Suprapubic skin (tissue), 4 donors: ENCODE measurements at places on chromosomes 12 and 14. TPM values are rescaled to one million over a fixed set of nuclear protein-coding genes. Genes with fewer than 3 reads are reported as not detected.
A peak's percentile ranks its signal among the peaks of the same experiment; 100 is the strongest.

DNA sequence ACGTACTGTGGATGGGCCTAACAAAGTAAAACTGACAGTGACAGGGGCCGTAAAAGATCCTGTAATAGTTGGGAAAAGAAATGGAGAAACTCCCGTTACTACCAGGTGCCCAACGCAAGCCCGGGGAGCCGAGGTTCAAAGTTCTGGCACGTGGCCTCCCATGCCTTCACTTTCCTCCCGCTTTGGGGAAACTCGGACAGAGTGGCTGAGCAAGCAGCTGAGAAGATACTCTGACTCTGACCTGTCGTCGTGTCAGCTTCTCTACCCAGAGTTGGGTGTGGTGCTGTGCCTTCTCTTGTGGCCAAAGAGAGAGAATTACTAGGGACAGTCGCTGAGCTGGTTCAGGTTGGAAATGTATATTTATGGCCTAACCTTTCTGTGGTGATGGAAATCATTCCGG, 1.7 kb downstream of the B4GALNT3 start:
- H3K4me1 ChIP-seq = peaks cover 28% of the 10 kb centered on the region
- peak overlapping the region; percentile 70 for H3K4me3 ChIP-seq
- peaks cover 8% of the 10 kb centered on the region for H3K27me3 ChIP-seq
- no peak overlapping the region for H3K27ac ChIP-seq

- H3K4me1 ChIP-seq = peaks cover 23% of the 10 kb centered on the region
- H3K27ac ChIP-seq = no peak overlapping the region
- H3K4me3 ChIP-seq = no peak overlapping the region
- DNase-seq = no peak
Observed at GRCh38 chr14:22426711-22427110, 162.3 kb downstream of the DAD1 start.

DNA sequence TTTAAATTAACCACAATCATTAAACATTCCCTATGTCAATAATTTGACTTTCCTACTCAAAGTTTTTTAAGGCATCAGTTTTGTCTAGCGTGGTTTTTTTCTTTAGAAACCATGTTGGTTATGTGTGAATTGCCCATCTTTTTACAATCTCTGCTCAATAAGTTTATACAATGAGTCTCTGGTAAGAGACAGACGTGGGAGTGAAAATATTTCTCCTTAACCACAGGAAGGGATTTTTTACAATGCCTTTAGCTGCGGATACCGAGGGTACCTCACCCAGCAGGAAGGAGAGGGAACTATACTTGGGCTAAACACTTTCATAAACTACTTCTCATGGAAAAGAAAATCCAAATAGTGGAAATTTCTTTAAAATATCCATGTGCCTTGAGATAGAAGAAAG, 191.4 kb upstream of the BCL2L14 start:
- H3K27me3 ChIP-seq = no peaks in the 10 kb centered on the region
- no peak for DNase-seq
- no peaks in the 10 kb centered on the region for H3K36me3 ChIP-seq
- H3K4me1 ChIP-seq = peaks cover 37% of the 10 kb centered on the region
- H3K27ac ChIP-seq = no peak overlapping the region

- no peak overlapping the region for H3K27ac ChIP-seq
- no peak overlapping the region for H3K4me3 ChIP-seq
- H3K4me1 ChIP-seq = no peaks in the 10 kb centered on the region
- H3K36me3 ChIP-seq = no peaks in the 10 kb centered on the region
- DNase-seq = no peak
- no peaks in the 10 kb centered on the region for H3K27me3 ChIP-seq
Observed at GRCh38 chr12:124734224-124734788, 129.4 kb downstream of the SCARB1 start.

- H3K27me3 ChIP-seq = no peaks in the 10 kb centered on the region
- H3K27ac ChIP-seq = no peak overlapping the region
- no peaks in the 10 kb centered on the region for H3K36me3 ChIP-seq
- peaks cover 56% of the 10 kb centered on the region for H3K4me1 ChIP-seq
Observed at GRCh38 chr12:26118308-26118707, 6.5 kb downstream of the BHLHE41 start.

DNA sequence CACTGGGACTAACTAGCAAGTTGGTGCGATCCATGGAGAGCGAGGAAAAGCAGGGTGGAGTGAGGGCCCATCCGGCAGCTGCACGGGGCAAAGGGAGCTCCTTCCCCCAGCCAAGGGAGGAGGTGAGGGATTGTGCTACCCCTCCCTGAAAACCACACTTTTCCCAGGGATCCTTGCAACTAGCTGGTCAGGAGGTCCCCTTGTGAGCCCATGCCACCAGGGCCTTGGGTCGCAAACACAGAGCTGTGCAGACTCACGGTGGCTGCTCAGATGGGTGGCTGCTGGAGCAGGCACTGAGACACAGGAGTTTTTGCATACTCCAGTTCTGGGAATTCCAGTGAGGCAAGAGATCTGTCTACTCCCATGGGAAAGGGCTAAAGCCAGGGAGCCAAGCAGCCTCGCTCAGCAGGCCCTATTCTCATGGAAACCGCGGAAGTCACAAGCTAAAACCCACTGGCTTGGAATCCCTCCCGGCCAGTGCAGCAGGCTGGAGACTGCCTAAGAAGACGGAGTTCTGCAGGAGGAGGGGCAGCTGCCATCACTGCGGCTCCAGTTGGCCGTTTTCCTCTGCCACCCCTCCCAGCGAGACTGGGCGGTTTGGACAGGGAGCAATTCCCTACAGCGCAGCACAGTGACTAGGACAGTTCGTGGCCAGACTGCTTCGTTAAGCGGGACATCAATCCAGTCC, 10.9 kb upstream of the ZNF705A start:
- H3K4me3 ChIP-seq = peak overlapping the region; percentile 10
- H3K36me3 ChIP-seq = no peaks in the 10 kb centered on the region
- H3K27me3 ChIP-seq = no peaks in the 10 kb centered on the region
- H3K4me1 ChIP-seq = no peaks in the 10 kb centered on the region

DNA sequence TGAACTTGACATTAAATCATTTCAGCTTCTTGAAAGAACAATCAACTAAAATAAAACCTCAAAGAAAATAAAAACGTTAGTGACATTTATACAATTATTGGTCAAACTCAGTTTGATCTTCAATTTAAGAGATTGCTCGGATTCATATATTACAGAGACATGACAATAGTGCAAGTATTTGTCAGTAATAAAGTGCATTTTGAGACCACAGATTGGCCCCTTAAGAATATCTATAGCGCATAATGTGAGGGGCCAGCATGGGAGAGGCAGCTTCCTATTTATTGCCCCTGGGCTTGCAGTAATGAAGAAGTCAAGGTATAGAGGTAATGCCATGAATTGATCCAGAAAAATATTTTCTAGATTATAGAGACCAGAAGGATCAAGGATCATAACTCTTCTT, 552.3 kb downstream of the VRK1 start:
- H3K4me1 ChIP-seq = no peaks in the 10 kb centered on the region
- no peak overlapping the region for H3K4me3 ChIP-seq
- peaks cover 10% of the 10 kb centered on the region for H3K27me3 ChIP-seq
- no peak overlapping the region for H3K27ac ChIP-seq

DNA sequence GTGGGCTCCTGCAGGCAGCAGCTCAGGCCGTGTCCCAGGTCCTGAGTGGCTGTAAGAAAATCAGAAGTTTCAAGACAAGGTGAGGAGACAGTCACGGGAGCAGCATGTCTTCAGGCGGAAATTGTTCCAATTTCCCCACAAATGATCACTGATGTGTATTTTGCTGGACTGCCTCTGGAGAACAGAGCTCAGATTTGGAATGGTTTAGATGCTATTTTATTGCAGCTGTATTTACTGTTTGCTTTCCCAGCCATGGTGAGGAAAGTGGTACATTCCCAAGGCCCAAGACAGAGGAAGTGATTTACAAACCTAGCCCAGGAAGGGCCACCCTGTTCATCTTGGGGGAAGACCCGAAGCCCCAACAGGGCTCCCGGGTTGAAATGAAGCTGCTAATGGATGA, 195.6 kb downstream of the CHST11 start:
- H3K4me1 ChIP-seq = peaks cover 5% of the 10 kb centered on the region
- H3K4me3 ChIP-seq = no peak overlapping the region
- no peaks in the 10 kb centered on the region for H3K27me3 ChIP-seq
- no peak overlapping the region for H3K27ac ChIP-seq

DNA sequence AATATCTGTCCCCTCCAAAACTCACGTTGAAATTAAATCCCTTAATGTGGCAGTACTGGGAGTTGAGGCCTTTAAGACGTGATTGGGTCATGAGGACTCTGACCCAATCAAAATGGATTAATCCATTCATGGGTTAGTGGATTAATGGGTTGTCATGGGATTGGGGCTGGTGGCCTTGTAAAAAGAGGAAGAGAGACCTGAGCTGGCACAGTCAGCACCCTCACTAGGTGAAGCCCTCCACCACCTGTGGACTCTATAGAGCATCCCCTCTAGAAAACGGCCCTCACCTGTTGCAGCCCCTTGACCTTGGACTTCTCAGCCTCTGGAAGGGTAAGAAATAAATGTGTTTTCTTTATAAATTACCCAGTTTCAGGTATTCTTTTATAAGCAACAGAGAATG, 53.0 kb downstream of the SPRING1 start:
- H3K27me3 ChIP-seq = no peaks in the 10 kb centered on the region
- H3K4me3 ChIP-seq = no peak overlapping the region
- no peaks in the 10 kb centered on the region for H3K4me1 ChIP-seq
- DNase-seq = peak; percentile 1
- H3K27ac ChIP-seq = no peak overlapping the region
- H3K36me3 ChIP-seq = no peaks in the 10 kb centered on the region

GRCh38 chr12:26846416-26846815, 13.4 kb upstream of the ITPR2 start:
- H3K36me3 ChIP-seq = no peaks in the 10 kb centered on the region
- peaks cover 13% of the 10 kb centered on the region for H3K4me1 ChIP-seq
- no peak overlapping the region for H3K27ac ChIP-seq
- H3K27me3 ChIP-seq = no peaks in the 10 kb centered on the region
- H3K4me3 ChIP-seq = no peak overlapping the region

DNA sequence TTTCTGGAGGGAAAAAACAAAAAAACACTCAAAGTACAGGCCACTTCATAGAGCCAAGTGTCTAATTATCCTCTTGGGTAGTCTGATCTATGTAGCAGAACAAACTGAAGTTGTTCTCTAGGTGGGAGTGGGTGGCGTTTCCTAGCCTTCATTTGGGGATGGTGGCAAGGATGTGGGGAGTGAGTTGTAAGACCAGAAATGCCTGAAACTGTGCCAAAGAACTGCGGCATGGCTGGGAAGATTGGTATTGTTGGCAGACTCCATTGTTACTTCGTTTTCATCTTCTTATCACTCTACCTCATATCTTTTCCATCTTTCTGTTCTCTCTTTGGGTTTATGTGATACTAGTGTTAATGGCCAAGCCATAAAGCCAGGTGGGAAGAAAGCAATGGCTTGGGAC, 177.3 kb upstream of the DDHD1 start:
- H3K36me3 ChIP-seq = no peaks in the 10 kb centered on the region
- no peaks in the 10 kb centered on the region for H3K27me3 ChIP-seq
- no peaks in the 10 kb centered on the region for H3K4me1 ChIP-seq

- no peaks in the 10 kb centered on the region for H3K27me3 ChIP-seq
- H3K27ac ChIP-seq = peak overlapping the region; percentile 92
- H3K4me1 ChIP-seq = peaks cover 29% of the 10 kb centered on the region
- no peak for DNase-seq
- H3K36me3 ChIP-seq = peaks cover 28% of the 10 kb centered on the region
Observed at GRCh38 chr12:56358836-56359532, 923 bp downstream of the STAT2 start.

DNA sequence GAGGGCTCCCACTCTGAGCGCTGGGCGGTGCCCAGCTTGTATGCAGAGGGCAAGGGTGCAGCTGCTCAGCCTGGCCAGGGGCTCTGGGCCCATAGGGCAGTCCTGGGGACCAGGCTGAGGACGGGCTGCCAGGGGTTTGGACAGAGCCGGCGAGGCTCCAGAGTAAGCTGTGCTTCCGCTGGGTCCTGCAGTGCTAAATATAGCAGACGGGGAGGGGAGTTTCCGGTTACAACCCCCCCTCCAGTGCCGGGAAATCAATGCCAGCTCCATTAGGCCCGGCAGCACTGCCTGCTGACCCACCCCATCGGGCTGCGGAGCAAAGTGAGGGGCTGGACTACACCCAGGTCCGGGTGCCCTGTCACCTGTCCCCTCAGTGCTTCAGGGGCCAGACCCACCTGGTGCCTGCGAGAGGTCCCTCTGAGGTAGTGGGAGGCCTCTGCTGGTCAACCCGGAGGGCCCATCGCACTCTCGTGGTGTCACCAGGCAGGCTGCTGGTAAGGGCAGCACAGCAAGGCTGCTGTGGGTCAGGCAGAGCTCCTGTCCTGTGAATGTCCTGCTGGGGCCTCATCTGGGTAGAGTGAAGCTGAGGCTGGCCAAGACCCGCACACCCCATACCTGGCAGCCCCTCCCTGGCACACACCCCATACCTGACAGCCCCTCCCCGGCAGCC, 2.6 kb upstream of the JAG2 start:
- H3K4me3 ChIP-seq = no peak overlapping the region
- H3K27ac ChIP-seq = no peak overlapping the region
- no peak for DNase-seq
- peaks cover 52% of the 10 kb centered on the region for H3K27me3 ChIP-seq
- peaks cover 51% of the 10 kb centered on the region for H3K4me1 ChIP-seq
- H3K36me3 ChIP-seq = no peaks in the 10 kb centered on the region

The CLEC2B gene
- total RNA-seq = 81.2 TPM

The LYZ gene
- total RNA-seq = 3.9 TPM

The RASSF9 gene
- total RNA-seq = 4.2 TPM

The IQSEC3 gene
- total RNA-seq = 0.18 TPM

The GLIPR1L1 gene
- not detected for total RNA-seq

The SCFD1 gene
- total RNA-seq = 84.2 TPM

The LIN7A gene
- total RNA-seq = 0.47 TPM
